NCI-H2171 treated with DMSO at 0.1 percent for 48 hours (cell line): ENCODE measurements at places on chromosomes 3 and 15.

DNA sequence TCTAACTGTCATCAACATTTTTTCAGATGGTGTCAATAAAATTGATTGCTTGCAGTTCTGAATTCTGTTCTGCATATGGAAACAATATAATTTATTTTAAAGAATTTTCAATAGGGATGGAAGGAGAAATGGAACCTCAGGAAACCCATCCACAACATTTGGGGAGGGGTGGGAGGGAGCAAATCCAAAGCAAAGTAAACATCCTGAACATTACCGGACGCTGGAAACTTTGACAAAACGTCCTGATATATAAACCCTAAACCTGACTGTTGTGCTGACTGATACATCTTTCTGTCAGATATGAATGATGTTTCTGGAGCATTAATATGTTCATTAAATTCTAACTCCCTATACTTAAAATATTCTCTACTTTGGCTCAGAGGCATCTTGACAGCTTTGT, 479.0 kb downstream of the FOXP1 start:
- no peak for DNase-seq

DNA sequence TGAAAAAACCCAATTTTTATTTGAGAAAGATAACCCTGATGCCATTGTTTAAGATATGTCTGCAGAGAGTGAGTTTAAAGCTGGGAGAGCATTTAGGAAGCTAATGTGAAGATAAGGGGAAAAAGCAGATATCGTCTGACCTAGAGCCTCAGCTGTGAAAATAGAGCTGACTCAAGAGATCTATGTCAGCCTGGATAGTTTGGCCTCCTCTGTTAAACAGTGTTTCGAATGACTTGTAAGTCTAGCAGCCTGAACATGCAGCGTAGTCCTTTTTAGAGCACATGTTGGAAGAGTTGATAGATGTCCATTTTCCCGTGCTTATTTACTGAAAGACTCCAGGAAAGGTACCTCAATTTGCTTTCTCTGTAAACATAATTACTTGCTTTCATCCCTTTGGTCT, 48.1 kb downstream of the ALCAM start:
- no peak for DNase-seq

GRCh38 chr15:96882121-96882772, 551.7 kb downstream of the NR2F2 start:
- DNase-seq: no peak

GRCh38 chr3:63972987-63973386, 50.3 kb downstream of the PSMD6 start:
- DNase-seq: no peak

- no peak for DNase-seq
Measured at GRCh38 chr15:80186597-80186996, 33.8 kb downstream of the FAH start.

- no peak for DNase-seq
Measured at GRCh38 chr3:141557961-141558706, 71.3 kb downstream of the RASA2 start.

DNA sequence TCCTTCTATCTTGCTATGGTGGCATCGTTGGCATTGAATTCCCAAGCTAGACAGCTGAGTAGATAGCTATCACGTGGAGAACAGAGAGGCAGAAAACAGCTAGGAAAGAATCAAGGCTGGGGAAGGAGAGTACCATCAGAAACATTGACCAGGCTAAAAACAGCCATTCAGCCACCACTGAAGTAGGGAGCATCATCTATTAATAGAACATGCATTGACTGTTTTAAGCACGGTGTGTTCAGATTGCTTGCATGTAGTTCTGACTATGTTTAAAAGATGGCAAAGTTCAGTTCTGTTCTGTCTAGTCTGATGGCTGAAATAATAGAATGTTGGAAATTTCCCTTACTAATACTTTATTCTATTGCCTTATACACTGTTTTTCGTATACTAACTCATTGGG, 413.0 kb downstream of the GABRB3 start:
- no peak for DNase-seq

- no peak for DNase-seq
Measured at GRCh38 chr3:183158113-183158512, 4.4 kb downstream of the LAMP3 start.

DNA sequence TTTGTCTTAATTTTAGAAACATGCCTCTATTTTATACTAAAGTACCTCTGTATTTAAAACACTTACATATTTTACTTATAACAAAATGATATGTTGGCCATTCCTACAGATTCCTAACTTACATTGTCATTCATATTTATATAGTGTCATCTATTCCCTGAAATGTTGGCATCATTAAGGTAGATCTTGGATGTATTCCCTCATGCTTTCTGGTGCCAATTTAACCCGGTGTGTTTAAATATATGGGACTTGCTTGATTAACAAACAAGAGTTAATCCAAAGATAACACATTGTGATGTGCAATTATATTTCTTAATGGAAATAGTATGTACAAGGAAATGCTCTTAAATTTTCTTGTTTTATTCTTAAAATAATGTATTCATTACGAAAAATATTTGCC, 352.3 kb downstream of the NAALADL2 start:
- DNase-seq: no peak
